ENCODE measurements at places on chromosomes 7 and 10.
A peak's percentile ranks its signal among the peaks of the same experiment; 100 is the strongest.

GRCh38 chr7:76296743-76297740 is 5.4 kb upstream of the HSPB1 start:
- no peak for DNase-seq

- DNase-seq: no peak
Measured at GRCh38 chr7:2924866-2925840, 81.0 kb upstream of the GNA12 start.

GRCh38 chr7:128131731-128132130 is 100.5 kb upstream of the LRRC4 start:
- no peak for DNase-seq

- no peak for DNase-seq
Measured at GRCh38 chr7:4265066-4265465, 417.0 kb upstream of the FOXK1 start.

DNA sequence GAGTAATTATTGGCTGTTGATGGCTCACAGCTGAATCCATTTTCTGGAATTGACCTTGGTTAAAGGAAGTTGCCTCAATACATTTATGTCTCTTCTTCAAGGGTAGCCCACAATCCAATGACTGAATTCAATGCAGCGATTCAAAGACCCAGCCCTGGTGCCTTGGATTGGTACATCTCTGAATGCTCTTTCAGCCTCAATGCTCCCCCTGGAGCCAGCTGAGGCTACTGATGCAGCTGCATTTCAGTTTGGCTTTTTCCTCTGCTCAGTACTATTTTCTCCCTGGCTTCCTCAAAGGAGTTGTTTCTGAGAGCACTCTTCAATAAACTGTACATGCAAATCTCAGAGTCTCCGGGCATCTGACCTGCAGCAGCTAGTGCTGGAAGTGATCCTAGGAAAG is 633 bp upstream of the EBLN1 start:
- no peak for DNase-seq

DNA sequence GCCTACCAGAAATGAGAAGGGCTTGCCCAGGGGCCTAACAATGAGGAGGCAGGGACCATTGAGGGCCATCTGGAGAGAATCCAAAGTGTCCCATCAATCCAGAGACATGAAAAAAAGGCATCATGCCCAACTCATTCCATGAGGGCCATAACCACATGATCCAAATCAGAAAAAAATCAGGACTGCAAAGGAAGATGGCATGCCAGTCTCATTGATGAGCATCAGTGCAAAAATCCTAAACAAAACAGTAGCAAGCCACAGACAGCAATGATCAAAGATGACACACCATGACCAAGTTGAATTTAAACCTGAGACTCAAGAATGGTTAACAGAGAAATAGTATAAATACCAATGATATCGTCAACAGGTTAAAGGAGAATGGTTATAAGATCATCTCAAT is 7.0 kb upstream of the CYP3A4 start:
- no peak for DNase-seq

GRCh38 chr10:49281461-49281860 is 17.5 kb upstream of the C10orf71 start:
- no peak for DNase-seq

DNA sequence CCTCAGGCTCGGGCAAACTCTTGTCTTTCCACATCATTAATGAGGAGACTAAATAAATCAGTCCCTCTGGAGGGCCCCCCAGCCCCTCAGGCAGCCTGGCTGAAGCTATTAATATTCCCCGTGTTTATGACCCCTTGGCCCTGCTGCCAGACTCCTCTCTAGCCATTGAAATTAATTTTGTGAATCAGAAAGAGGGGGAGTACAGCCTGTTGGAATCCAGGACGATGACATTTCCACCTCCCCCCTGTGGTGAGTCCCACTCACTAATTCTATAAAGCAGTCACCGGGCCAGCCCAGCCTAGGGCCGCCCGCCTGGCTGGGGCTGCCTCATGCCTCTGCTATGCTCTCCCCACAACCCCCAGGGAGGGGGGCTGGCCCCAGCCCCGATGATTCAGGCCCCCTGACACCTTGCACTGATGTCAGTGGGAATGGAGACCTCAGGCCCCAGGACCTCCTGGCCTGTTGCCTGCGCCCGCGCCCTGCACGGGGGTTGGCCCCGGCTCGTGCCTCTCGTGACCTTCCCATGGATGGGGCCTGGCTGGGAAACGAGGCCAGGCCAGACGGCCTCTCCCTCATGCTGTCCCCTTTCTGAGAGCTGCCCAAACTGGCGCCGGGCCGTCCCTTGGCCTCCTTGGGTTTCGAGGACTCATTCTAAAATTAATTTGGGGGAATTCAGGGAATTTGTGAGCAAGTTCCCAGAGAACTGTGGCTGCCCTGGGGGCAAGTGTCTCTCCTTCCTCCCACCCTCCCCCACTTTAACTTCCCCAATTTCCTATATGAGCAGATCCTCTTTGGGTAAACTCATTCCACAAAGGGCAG is 34.0 kb downstream of the TMEM270 start:
- no peak for DNase-seq

DNA sequence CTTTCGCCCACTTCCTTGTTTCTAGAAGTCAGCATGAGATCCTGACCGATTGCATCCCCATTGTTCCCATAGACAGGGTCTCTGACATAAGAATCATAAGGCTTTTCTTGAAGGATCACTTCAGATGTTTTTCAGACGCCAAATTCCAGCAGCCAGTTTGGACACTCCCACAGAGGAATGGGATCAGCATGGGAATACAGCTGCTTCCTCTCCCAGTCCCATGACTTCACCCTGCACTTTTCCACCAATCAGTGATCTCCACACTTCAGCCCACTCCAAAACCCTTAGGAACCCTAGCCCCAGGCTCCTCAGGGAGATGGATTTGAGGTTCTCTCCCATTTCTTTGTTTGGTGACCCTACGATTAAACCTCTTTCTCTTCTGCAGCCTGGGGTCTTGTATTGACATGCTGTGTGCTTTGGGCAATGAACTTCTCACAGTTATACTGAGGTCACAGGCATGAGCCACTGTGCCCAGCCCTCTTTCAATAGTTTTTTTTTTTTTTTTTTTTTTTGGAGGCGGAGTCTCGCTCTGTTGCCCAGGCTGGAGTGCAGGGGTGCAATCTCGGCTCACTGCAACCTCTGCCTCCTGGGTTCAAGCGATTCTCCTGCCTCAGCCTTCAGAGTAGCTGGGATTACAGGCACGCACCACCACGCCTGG is 52.8 kb upstream of the CHST3 start:
- no peak for DNase-seq

- no peak for DNase-seq
Measured at GRCh38 chr7:1713502-1714484, 43.7 kb downstream of the ELFN1 start.

DNA sequence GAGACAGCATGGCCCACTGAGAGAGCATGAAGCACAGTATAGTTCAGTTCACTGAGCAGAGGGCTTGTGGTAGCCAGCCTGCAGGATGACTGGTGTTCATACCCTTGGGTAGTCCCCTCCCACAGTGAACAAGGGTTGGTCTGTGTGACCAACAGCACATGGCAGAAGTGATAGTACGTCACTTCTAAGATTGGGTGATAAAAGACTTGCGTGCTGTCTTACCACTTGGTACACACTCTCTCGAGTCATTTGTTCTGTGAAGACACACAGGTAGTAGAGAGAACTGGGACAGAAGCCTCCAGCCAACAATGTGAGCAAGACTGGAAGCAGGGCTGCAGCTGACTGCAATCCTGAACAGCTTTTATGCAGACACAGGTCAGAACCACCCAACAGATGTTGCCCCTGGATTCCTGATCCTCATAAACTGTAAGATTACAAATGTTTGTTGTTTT is 14.6 kb downstream of the EPC1 start:
- no peak for DNase-seq

DNA sequence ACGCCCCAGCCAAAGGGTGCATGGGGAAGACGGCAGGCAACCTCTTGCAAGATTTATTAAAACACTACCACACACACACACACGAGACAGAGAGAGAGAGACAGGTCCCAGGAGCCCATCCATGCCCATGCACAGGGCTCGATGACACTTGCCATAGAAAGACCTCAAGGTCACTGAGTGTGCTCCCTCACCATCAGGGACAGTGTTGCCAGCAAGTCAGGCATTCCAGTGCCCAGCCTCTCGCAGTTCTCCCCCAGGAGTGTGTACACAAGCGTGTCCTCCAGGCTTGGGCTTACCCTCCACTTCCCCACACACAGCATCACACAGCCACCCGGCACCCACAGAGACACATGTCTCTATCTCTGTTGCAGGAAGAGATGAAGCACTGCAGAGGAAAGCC is 46.8 kb upstream of the SLF2 start:
- DNase-seq: no peak

DNA sequence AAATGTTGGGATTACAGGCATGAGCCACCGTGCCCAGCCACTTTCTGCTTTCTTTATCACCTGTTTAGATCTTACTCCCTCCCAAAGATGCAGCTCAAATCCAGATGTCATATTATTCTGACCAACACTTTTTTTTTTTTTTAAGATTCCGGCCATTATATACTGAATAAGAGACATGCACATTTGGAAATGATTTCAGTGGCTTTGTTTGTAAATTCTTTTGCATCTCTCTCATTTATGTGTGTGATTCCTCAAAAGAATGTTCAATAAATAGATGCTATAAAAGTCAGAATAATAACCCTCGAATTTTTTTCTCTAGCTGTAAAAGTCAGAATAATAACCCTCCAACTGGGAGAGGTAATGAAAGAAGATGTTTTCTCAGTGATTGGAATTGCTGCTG is 25.4 kb downstream of the HECW1 start:
- no peak for DNase-seq

GRCh38 chr7:66114743-66115649 is at the start of gene CRCP:
CRCP (plus strand) TSS chr7:66114847; CDS start chr7:66114963, 116 bp downstream.
- peak; percentile 55 for DNase-seq

DNA sequence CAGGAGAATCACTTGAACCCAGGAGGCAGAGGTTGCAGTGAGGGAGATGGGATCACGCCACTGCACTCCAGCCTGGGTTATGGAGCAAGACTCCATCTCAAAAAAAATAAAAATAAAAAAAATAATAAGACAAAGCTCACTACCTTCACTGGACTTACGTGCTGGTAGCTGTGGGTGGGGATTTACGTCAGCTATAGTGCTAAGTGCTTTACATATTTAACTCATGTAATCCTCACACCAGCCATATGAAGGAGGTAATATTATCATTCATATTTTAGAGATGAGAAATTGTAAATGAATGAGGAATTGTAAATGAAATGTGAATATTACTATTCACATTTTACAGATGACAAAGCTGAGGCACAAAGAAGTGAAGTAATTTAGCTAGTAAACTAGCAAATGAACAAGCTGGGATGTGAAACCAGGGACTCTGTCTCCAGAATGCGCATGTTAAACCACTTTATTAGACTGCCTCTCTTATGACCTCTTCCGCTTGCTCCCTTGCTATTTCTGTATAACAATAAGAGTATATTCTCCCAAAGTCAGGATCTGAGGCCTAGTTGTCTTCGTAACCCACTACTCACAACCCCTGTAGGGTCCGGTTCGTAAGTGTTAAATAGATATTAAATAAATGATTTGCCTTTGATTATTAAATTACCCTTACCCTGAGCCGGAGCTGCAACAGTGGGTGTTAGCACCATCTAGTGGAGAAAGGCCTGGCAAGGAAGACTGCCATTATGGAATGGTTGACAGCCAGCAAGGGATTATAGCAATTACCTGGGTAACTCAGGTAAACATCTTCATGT is 70.2 kb downstream of the HTR7 start:
- no peak for DNase-seq

- DNase-seq: no peak
Measured at GRCh38 chr7:127251465-127252376, 1.0 kb downstream of the GRM8 start.

- DNase-seq: no peak
Measured at GRCh38 chr10:65346466-65346865, 1579.4 kb upstream of the LRRTM3 start.

GRCh38 chr7:33773053-33773452 is 132.3 kb upstream of the BMPER start:
- no peak for DNase-seq

DNA sequence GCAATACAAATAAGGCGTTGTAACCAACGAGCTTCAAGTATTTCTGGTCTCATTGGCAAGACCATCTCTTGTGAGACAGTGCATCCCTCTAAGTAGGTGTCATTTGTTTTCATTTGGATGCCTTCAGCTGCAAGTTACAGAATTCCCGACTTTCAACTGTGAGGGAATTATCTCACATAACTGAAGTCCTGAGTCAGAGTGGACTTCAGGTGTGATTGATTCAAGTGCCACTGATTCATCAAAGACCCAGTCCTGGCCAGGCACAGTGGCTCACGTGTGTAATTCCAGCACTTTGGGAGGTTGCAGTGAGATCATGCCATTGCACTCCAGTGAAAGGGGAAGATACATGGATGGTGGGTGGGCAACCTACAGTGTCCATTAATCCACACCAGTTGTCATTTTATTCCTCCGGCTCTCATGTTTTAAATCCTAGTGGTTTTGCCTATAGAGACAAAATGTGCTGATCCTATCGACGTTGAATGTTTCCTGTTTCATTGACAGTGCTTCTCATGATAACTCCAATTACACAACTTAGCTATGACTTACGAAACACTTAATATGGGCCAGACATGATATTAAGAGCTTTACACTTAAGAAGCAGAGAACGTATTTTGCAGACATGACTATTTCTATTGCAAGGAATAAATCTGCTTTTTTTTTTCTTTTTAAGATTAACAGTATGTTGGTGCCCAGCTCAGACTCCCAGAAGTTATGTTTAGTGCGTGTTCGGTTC is 268.0 kb downstream of the FRMD4A start:
- no peak for DNase-seq

GRCh38 chr10:21995557-21995956 is 8.0 kb downstream of the DNAJC1 start:
- DNase-seq: no peak

- DNase-seq: no peak
Measured at GRCh38 chr7:143455491-143455890, 12.2 kb downstream of the TAS2R60 start.

GRCh38 chr7:102943423-102944169 is 30.8 kb downstream of the LRRC17 start:
- DNase-seq: no peak

DNA sequence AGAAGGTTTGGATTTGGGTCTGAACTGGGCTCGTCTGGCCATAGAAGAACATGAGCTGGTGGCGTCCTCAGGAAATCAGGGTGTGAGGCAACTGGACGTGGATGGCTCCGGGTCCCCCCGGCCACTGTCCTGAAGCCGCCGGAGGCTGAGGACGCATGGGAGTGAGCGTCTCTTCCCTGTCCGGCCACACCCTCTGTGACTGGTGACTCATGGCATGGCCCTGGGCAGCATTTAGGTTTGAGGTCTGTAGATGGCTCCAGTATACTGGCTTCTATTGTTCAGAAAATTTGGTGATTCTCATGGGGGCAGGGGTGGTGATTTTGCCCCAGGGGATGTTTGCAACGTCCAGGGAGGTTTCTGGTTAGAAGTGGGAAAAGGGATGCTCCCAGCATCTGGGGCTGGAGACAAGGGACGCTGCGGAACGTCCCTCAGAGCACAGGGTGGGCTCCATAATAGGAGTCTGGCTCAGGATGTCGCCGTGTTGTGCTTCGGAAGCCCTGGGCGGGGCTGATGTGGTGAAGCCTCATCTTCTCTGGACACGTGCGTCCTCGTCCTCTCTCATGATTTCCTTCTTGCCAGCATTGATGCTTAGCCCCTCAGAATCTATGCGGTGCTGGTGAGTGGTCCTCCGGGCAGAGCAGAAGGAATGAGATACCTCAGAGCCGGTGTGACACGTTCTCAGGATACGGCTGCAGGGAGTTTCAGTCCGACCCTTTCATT is 49.9 kb downstream of the PITRM1 start:
- no peak for DNase-seq
